ENCODE measurements at places on chromosomes 4 and X.

DNA sequence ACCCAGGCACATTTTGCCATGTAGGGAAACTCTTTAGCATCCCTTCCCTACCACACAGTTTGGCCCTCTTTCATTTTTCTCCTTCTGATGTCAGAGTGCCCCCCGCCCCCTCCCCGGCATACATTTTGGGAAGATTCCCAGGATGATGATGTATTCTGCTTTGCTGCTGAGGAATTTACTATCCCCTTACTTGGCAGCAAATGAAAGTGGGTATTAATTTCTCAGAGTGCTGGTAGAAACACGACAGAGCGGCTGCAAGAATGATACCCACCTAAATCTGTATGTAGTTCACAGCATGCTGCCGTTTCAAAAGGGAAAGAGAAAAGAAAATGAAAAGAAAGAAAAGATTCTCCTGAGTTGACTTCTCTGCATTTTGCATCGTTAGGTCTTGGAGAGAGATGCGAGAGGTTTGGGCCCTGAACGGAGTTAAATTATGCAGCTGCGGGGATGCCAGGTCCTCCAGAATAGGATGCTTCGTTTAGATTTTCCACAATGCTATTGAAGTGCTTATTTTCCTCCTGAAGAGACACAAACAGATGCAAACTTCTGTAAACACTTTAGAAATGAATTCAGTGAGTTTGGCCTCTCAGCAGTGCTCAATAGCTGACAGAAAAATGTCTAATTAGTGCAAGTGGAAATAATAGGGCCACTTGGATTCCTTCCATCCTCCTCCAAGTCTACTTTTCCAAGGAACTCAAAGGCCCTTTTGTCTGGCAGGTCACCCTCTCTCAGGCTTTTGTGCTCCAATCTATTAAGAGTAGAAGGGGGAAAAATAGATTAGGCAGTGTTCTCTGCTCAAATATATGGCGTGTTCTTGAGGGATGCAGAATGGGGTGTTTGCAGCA lies 106.2 kb downstream of the ALPK1 start:
- peak; percentile 49 for DNase-seq

DNA sequence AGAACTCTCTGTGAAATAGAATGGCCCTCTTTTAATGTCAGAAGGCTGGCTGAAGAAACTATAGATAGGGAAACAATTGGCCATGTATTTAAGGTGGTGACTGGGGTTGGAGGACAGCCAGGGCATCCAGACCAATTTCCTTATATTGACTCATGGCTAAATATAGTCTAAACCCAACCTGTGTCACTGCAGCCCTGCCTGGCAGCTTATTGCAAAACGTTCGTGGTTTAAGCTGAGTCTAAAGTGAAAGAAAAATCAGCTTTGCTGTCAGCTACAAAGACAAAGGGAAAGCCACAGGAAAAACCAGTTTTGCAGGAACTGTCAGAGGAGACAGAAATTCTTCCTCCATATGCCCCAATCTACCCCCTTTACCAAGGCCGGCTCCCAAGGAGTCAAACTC lies 902.8 kb upstream of the NDST4 start:
- peak; percentile 44 for DNase-seq

- DNase-seq = no peak
Observed at GRCh38 chr4:167176723-167177367, 57.4 kb downstream of the SPOCK3 start.

DNA sequence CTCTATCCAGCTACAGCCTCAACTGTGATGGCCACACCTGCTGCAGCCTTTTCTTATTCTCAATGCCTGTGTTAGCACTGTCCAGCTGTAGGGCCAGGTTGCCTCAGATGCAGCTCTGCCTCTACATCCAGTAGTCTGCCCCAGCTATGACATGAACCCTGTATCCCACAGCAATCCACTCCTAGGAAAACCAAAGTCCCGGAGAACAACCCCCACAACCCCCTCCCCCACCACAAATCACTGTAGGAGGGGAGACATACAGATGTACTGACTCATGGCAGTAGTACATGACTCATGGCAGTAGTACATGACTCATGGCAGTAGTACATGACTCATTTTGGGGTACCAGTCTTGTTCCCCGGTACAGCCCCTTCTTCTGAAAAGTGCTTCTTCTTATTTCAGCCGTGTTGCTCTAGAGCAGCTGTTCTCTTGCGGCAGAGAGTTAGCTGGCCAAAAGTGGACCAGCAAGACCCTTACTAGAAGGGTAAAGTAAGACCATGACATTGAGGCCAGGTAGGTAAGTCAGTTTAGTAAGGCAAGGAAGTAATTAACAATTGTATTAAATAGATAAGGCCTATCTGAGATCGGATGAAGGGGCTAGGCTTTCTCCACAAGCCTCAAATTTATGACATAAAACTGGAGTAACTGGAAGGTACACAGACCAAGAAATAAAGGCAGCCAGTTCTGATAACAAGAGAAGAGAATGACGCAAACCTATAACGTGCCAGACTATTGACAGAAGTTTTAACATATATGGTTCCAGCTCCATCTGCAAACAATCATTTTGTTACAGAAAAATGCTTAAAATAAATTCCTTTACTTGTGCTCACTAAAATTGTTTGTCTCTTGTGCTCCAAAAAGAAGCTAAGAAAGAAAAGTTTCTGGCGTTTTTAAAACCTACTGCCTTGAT lies 221.4 kb downstream of the TACR3 start:
- peak; percentile 89 for DNase-seq

- DNase-seq = no peak
Observed at GRCh38 chrX:56803850-56804681, 75.0 kb downstream of the NBDY start.

DNA sequence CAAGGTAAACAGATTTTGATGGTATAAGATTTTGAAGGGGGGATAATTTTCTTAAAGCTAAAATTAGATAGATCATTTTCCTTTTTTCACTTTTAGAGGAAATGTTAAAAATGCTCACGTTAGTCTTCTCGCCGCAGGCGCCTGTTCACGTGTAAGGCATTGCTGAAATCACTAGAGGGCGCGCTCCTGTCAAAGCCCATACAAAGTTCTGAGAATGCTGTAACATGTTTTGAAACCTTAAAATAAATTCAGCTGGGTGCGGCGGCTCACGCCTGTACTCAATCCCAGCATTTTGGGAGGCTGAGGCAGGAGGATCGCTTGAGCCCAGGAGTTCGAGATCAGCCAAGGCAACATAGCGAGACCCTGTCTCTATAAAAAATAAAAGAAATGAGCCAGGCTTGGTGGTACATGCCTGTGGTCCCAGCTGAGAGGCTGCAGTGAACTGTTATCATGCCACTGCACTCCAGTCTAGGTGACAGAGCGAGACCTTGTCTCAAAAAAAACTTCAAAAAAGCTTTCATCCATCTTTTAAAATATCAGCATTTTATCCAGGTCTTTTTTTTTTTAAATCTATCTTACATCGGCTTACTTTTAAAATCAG lies 138.0 kb downstream of the RBMX2 start:
- DNase-seq = peak; percentile 48

DNA sequence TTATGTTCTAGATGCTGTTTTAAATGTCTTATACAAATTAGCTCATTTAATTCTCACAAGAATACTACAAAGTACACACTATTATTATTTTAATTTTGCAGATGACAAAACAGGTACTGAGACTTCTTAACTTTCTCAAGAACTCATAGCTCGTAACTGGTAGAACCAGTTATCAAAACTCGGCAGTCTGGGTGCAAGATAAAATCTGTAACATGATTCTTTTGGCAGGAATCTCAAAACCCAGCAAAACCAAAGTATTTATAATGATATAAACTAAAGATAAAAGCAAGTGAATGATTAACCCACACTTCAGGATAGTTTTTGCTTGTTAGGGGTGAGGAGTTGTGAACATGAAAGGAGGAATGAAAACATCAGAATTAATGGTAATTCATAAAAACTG lies 27.6 kb downstream of the CLNK start:
- peak; percentile 19 for DNase-seq

DNA sequence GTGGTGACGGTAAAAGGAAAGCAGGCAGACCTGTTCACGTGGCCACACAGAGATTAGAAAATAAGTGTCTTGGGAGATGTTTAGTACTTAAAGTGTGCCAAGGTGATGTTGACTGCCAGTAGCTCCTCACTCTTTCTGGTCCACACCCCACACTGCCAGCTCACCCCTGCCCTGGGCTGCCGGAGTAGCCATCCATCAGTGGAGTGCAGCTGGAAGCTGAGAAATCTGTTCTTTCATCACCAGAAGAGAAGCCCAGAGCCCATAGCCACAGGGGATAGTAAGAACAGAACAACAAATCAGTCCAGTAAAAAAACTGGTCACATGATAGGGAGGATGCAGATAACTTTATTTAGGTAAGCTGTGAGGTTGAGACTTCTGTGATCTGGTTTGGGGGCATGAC lies 64.1 kb downstream of the WWC2 start:
- DNase-seq = no peak

DNA sequence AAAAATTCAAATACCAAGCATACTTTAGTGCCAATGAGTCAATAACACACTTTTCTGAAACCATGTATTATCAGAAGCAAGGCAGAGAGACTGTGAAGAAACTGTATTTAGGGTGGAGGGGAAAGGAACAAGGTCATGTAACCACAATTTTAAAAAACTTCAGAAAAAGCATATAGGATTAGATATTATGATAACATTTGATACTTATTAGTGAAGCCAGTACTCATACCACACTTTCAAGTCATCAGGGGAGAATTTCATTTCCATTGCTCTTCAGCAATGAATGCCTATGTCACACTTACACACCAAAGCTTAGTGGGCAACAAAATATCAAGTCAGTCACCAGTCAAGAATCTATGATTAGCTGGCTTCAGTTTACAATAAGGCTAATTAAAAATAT lies 602.2 kb downstream of the IL15 start:
- DNase-seq = peak; percentile 75

- DNase-seq = no peak
Observed at GRCh38 chr4:18106620-18107019, 85.1 kb upstream of the LCORL start.

GRCh38 chrX:132489578-132490419 lies 961 bp upstream of the MBNL3 start:
- DNase-seq = peak; percentile 11

- DNase-seq = no peak
Observed at GRCh38 chr4:160020804-160021203, 917.9 kb downstream of the RAPGEF2 start.

- DNase-seq = no peak
Observed at GRCh38 chr4:137521053-137521452, 11.2 kb downstream of the PCDH18 start.

Measured in fibroblast of skin of right quadriceps (primary cell).